Substantia nigra (tissue), 51 donors: ENCODE measurements at places on chromosomes 7 and 10.

GRCh38 chr7:106768324-106768751 lies 96.7 kb upstream of the PIK3CG start:
- DNase-seq: no peak

- DNase-seq: no peak
Observed at GRCh38 chr7:26525398-26526264, 234.0 kb downstream of the SNX10 start.

DNA sequence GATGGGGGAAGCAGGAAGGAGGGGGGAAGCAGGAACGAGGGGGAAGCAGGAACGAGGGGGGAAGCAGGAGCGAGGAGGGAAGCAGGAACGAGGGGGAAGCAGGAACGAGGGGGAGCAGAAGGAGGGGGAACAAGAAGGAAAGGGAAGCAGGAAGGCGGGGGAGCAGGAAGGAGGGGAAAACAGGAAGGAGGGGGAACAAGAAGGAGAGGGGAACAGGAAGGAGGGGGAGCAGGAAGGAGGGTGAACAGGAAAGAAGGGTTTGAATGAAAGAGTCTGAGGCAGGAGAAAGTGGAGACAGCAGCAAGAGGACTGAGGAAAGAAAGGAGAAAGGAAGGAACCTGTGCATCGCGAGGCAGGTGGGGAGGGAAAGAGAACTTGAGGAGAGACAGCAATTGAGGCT lies 256.6 kb downstream of the PTEN start:
- DNase-seq: no peak

GRCh38 chr7:69782917-69783684 lies 184.8 kb downstream of the AUTS2 start:
- peak; percentile 2 for DNase-seq

DNA sequence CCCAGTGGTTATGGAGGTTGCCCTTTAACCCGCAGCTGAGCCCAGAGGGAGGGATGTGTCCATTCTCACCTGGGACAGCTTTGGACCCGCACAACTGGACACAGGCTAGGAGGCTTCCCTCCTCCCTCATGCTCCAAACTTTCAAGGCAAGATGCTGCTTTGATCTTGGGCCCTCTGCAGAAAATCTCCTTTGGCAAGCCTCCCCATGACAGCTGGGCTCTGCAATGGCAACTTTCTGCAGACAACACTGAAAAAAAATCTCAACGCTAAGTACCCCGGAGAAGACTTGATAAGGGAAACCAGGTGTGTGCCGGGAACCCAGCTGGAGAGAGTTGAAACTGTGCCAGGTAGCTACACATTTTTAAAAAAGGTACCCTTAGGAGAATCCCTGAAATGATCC lies 610.1 kb downstream of the LRMDA start:
- no peak for DNase-seq

- DNase-seq: no peak
Observed at GRCh38 chr10:118986815-118987790, 42.4 kb upstream of the NANOS1 start.

- DNase-seq: no peak
Observed at GRCh38 chr10:6711408-6711841, 131.3 kb upstream of the PRKCQ start.

DNA sequence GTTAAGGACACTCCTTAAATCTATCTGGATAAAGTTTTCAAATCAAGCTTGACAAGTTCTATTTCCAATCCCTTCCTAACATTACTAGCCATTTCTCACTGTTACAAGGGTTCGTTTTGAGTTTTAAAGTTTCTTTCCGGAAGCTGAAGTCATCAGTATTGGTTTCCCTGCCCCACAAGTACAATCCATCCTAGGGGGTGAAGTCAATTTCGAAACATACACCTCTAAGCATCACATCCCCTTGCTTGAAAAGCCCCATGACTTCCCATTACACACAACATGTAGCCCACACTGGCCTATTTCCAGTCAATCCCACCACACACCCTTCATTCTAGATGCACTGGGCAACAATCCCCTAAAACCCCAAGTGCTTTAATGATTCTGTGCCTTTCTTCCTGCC lies 13.0 kb downstream of the DPY19L1 start:
- DNase-seq: no peak

DNA sequence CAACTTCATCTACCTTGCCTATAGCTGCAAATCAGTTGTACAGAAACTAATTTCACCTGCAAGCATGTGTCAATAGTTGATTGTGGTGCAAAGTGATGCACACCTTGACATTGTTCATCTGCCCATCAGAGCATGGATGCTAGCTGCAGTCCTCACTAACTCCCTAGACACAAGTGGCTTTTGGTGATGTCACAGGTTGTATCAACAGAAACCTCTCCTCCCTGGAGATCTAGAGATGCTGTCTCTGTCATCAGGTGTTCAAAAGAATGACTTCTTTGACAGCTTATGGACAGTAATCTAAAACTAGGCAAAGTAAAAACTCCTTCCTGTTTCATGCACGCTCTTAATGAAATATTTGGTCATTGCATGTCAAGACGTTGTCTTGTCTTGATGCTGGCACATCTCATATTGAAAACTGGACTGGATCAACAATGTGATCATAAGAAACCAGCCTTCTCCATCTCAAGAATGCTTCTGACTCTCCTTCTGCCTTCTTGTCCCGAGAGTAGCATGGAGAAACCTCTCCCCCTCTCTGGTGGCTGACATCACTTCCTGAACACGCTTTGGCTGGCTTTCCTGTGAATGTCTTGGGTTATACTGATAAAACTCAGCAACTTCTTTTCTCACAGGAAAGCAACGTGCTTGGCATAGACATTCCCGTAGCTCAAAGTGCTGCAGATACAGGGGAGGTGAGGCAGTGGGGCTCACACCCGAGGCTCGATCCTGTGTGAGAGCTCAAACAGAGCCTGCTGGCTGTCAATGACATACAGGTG lies 176.2 kb upstream of the CDCA7L start:
- no peak for DNase-seq

DNA sequence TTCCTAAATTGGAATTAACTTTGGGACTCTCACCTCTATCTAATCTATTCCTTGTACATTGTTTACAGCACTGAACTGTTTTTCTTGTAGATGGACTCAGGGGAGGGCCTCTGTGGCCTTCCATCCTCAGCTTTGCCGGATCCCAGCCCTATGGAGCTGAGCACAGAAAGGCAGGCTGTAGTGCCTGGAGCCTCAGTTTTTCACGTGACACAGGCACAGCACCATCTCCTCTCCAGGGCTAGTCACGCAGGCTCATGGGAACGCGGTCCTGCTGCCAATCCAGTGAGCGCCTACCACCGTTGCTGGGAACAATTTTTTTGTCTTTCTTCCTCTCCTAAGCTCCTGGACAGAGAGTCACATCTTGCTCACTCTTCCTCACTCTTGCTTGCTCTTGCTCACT lies 75.6 kb upstream of the DDC start:
- DNase-seq: no peak

GRCh38 chr7:150935149-150935548 lies 43.0 kb downstream of the KCNH2 start:
- no peak for DNase-seq

- no peak for DNase-seq
Observed at GRCh38 chr10:51214207-51215196, 140.2 kb downstream of the PRKG1 start.

DNA sequence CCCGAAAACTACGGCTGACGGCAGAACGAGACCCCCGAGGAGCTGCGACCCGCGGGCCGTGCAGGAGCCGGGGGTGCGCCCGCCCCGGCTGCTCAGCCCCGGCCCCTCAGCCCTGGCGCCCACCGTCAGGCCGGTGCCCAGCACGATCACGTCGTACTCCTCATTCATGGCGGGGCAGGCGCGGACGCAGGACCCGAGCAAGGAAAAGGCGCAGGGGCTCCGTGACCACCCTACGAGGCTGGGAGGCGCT lies 218 bp downstream of the GDI2 start:
- no peak for DNase-seq

DNA sequence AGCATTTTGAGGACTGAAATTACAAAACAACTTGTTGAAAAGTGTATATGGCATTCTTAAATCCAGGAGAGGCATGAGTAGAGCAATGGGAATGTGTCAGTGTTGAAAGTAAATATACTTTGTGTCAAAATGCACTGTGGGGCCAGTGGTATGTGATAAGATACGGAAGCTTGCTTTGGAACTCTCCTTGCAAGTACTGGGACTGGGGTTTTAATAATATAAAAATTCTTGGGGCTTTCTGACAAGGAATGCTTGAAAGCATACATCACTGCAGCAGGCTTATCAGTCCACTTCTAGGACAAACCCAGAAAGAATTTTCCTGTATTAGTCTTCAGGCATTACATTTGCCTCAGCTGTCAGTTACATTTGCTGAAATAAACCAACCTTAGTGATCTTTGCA lies 472.8 kb upstream of the FZD8 start:
- DNase-seq: no peak

GRCh38 chr7:151207315-151207714 lies 3.0 kb downstream of the H2BK1 start:
- DNase-seq: no peak

GRCh38 chr10:17850501-17850900 lies 41.4 kb downstream of the MRC1 start:
- DNase-seq: no peak

GRCh38 chr7:99674995-99675742 lies 4.6 kb downstream of the CYP3A5 start:
- no peak for DNase-seq

DNA sequence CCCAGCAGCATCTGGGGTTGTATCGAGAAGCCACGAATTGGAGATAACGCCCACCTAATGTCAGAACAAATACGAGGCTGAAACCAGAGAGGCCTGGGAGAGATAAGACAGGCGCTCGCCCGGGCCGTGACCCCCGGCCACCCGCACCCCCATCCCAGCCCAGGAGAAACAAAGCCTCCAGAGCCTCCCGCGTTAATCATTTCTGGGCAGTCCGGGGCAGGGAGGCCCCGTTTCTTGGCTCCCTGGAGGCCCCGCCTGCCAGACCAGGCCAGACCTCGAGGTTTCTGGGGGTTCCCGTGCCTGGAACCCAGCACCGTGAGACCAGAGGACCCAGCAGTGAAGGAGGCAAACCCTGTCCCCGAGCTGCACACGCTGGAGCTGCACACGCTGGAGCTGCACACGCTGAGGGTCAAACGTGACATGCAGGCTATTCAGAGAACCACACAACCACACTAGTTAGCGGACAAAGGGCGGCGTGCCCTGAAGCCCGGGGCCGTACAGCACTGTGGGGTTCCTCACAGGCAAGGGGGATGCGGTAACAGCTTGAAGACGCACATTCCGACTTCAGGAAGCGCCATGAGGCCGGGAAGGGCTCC lies 53.4 kb downstream of the FOXL3 start:
- no peak for DNase-seq

DNA sequence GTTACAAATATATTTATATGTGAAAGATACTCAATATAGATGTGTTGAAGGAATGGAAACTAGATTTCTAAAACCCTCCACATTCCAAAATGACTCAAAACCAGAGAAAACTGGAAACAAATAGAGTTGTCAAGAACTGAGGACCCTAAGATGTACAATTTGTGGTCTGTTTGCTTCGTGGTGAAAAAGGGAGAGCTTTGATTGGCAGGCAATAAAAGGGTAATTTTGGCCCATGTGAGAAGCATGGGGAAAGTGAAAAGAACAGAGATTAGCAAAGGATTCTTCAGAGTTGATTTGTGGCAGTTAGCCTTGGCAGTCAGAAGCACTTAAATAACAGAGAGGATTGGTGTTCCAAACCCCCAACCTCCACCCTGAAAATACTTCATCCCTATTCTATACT lies 37.1 kb upstream of the DKK1 start:
- DNase-seq: no peak

GRCh38 chr10:16242859-16243613 lies 193.8 kb upstream of the PTER start:
- DNase-seq: no peak
